ENCODE measurements at places on chromosomes 11 and 22. TPM values are rescaled to one million over a fixed set of nuclear protein-coding genes. Genes with fewer than 3 reads are reported as not detected.

DCDC1 gene
- total RNA-seq, result 8.9 TPM

CLTCL1 gene
- total RNA-seq, result 9.2 TPM

GRIK4 gene
- 4.9 TPM for total RNA-seq

MB gene
- total RNA-seq, result 2.0 TPM

HBD gene
- total RNA-seq, result 1.1 TPM

NELL1 gene
- 0.31 TPM for total RNA-seq

OR5B21 gene
- not detected for total RNA-seq
